ENCODE measurements at places on chromosomes 7 and 10. TPM values are rescaled to one million over a fixed set of nuclear protein-coding genes. Genes with fewer than 3 reads are reported as not detected.
A peak's percentile ranks its signal among the peaks of the same experiment; 100 is the strongest.

DNA sequence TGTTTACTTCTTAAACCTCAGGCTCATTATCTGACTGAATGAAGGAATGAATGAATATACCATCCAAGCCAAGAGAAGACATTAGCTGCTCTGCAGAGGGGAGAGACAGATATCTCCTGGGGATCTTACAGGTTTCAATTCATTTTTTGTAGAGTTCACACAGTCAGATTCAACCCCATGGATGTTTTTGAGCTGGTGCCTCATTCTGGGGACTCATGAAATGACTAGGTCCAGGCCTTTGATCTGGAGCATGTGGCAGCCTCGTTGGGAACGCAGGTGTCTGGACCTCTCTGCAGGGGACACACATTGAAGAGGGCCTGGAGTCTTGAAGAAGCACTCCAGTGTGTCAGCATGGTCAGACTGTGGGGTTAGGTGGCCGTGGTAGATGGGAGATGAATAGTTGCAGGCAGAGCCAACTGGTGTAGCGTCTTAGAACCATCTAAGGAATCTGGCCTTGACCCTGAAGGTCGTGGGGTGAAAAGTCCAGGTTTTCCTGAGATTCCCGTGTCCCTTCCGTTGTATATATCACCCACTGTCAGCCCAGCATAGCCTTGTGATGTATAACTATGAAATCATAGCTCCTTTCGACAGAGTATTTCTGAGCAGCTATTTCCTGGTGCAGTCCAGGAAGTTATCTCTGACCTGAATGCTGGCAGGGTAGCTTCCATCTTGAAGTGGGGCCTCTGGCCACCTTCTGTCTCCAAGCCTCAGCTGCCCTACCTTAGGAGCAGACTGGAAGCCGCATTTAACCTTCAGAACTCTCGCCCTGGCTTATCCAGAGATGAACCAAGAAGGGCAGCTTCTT lies 22.3 kb downstream of the BTBD16 start:
- no peak for DNase-seq

- no peak for DNase-seq
Measured at GRCh38 chr7:159066816-159067575, 77.7 kb downstream of the VIPR2 start.

DNA sequence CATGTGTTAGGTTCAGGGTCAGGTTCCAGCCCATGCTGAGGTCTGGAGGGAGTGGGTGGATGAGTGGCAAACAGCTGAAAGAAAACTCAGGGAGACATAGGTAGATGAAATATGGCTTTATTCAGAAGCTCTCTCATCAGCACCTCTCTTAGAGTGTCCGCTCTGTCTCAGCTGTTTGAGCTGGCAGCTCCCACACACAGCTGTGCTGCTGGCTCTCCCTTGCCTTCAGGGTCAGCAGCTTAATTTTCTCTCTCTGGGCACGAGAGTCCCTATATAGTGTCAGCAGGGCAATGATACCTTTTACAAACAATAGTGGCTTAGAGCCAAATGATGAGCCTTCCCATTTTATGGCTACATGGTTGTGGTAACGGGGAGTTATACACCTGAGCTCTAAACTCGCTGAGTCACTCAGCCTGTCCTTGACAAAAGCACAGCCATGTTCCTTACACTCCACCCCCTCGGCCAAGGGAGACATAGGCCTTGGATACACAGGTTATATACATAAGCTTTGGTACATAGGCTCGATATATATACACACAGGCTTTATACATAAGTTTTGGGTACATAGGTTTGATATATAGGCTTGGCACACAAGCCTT lies 10.4 kb downstream of the RNF133 start:
- DNase-seq = no peak

DNA sequence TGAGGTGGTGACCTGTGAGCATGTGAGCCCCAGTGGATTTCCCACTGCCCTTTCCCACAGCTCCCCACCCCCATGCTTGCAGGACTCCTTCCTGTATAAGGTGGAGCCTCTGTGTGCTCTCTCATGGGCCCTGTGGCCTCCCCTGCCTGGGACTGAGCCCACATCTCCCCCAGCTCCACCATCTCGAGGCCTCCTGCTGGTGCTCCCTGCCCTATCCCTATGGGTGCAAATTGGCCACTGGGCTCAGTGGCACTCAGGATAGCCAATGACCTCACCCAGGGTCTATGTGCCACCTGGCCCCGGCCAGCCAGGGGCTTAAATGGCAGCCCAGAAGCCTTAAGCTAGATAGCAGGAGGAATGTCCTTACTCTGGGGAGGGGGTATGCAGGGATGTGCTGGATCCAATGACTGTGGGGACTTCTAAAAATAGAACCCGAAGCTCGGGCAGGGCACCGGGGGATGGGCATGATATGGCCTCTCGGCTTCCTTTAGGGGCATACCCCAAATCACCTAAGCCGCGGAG lies 2.0 kb downstream of the LDB3 start:
- no peak for DNase-seq

DNA sequence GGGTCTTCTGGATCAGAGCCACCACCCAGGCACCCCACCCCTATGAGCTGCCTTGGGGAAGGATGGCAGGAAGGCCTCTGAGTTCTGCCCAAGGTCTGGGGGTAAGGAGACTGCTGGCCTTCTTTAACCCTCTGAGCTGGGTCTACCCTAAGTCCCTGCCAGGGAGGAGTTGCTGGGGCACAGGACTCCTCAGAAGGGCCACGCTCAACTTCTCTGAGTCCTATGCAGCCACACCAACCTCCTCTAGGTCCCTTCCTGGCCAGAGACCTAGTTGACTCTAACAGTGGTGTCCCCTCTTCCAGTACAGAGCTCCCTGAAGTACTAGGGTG lies 2.6 kb upstream of the NEURL1 start:
- no peak for DNase-seq

DNA sequence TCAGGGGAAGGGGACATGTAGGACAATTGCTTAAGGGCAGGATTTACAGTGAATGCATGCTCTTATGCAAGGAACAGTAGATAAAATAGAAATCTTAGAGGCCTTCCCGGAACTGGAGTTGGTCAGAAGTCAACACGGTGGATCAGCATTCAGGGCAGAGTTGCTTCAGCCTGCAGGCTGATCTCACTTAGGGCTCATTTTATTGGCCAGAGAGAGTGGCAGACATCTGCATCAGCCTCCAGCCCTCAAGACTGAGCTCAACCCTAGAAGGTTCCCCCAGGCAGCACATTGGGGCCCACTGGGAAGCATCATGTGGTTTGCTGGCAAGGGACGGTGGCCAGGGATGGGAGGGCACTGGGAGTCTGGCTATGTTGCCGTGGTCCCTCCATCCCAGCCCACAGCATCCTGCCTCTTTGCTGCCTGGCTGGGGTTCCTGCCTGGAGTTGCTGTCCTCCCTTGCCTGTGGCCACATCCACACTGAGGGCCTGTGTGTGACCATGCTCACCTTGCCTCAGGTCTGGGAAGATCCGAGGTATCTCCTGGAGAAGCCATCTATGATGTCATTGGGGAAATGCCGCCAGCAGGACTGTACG lies 13.0 kb downstream of the SCART1 start:
- no peak for DNase-seq

- DNase-seq = peak; percentile 32
Measured at GRCh38 chr10:91901784-91902677, 7.3 kb downstream of the FGFBP3 start.

- DNase-seq = no peak
Measured at GRCh38 chr7:47335557-47336471, 246.1 kb downstream of the TNS3 start.

Gene ANKRD7
- not detected for total RNA-seq

Gene SPDYE8
- total RNA-seq = not detected

All from CD8-positive, alpha-beta T cell (primary cell).